Urothelium cell line (cell line): ENCODE measurements at places on chromosomes 12 and 14.

DNA sequence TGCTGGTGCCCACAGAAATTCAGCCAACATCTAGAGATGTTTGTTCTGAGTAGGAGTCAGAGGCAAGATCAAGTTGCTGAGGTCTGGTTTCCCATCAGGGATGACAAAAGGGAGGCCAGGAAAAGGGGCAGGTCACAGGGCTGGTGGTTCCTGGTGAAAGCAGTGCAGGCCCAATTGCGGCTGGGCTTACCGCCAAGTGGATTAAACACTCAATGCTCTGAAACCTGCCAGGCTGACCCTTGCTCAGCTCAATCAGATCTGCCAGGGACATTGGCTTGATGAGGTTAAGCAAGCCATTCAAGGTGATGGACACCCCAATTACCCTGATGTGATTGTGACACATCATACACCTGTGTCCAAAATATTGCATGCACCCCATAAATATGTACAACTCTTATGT lies 5.5 kb upstream of the OAS1 start:
- no peak for DNase-seq

GRCh38 chr12:28709986-28710685 lies 438.9 kb upstream of the FAR2 start:
- no peak for DNase-seq

DNA sequence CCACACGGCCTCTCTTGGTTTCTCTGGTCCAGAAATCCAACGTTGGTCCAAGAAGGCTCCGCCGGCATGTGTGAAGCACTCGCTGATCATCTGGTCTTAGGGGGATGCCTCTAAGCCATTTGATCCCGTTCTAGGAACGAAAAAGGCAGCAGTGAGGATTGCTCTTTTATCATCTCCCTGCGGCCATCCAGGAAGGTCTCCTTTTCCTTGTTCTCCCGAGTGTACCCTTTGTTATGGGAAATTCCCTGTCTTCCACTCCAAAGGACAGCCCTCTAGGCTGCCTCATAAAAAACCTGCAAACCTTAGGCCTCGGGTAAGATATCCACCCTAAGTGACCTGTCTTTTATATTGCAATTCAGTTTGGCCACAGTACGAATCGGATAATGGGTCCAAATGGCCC lies 85.8 kb downstream of the TMTC3 start:
- DNase-seq, result no peak

DNA sequence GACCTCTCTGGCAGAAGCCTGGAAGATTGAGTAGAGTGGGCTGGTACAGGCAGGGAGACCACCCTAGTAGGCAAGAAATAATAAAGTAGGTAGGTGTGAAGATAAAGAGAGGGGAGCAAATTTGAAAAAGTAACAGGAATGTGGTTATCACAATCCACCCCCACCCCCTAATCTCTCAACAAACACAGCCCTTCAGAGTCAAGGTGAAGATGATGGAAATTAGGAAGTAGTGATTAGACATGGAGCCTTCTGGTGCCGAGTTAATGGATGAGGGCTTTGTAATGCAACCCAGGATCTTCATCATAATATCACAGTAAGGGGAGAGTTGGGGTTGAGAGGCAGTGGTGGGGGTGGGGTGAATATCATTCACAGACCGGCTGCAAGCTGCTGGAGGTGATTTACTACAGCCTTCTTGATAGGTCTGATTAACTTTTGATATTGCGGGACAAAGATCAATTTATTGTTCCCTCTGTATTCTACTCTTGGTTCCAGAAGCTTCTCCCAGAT lies 29.2 kb upstream of the CRY1 start:
- no peak for DNase-seq

GRCh38 chr12:108839018-108839889 lies 18.1 kb downstream of the SSH1 start:
- no peak for DNase-seq

DNA sequence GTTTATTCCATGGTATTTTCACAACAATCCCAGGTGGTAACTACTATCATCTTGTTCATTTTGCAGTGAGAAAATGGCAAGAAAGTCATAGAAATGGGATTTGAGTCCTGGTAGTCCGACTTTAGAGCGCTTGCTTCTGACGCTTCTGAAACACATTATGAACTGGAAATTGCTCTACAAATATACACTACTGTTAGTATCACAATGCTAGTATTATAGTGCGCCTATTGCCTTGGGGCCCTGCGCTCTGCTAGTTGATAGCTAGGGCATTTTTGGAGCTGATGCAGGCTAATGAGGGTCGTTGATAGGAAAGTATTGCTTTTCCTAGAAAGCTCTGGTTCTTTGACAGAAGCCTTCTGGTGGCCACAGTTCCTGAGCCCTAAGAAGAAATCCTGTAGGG lies 61.0 kb downstream of the ETV6 start:
- no peak for DNase-seq

DNA sequence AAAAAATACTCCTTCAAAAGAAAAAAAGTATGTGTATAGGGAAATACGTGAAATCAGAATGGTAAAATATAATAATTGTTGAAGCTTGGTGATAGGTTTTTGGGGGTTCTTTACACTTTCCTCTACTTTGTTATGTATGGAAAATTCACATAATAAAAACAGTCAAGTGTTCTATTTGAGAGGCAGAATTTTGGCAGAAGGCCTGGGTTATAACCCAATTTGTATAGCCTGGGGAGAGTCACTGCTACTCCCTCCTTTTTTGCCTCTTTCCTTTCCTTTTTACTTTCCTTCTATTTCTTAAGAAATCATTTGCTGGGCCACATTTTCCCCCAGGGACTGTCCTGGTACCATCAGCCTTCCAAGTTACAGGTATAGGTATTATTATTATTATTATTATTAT lies 105.7 kb downstream of the CRADD start:
- DNase-seq, result no peak

DNA sequence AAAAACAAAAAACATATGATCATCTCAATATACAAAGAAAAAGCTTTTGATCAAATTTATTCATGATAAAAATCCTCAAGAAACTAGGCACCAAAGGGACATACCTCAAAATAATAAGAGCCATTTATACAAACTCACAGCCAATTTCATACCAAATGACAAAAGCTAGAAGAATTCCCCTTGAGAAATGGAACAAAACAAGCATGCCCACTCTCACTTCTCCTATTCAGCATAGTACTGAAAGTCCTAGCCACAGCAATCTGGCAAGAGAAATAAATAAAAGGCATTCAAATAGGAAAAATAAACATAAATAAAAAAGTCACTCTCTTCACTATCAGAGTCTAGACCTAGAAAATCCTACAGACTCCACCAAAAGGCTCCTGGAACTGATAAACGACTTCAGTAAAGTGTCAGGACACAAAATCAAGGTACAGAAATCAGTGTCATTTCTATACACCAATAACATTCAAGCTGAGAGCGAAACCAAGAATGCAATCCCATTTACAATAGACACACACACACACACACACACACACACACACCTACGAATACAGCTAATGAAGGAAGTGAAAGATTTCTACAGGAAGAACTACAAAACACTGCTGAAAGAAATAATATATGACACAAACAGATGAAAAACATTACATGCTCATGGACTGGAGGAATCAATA lies 1486.2 kb upstream of the SEL1L start:
- DNase-seq, result no peak

- DNase-seq, result peak; percentile 21
Measured at GRCh38 chr12:40970320-40970907, 217.7 kb upstream of the PDZRN4 start.

DNA sequence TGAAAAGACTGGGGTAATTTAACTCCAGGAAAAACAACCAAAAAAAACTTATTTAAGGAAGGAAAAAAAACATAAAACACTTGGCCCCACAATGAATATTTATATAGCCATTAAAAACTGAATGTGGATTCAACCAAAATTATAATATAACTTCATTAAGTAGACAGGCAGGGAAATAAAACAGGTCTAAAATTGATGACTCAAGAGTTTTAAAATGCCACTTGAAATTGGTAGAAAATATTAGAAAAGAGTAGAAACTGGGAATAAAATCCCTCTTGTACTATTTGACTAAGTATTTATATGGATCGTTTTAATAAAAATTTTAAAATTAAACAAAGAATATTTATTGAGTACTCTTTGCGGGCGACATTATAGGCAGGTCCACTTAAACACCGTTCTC lies 28.8 kb downstream of the RPS6KA5 start:
- DNase-seq, result no peak

DNA sequence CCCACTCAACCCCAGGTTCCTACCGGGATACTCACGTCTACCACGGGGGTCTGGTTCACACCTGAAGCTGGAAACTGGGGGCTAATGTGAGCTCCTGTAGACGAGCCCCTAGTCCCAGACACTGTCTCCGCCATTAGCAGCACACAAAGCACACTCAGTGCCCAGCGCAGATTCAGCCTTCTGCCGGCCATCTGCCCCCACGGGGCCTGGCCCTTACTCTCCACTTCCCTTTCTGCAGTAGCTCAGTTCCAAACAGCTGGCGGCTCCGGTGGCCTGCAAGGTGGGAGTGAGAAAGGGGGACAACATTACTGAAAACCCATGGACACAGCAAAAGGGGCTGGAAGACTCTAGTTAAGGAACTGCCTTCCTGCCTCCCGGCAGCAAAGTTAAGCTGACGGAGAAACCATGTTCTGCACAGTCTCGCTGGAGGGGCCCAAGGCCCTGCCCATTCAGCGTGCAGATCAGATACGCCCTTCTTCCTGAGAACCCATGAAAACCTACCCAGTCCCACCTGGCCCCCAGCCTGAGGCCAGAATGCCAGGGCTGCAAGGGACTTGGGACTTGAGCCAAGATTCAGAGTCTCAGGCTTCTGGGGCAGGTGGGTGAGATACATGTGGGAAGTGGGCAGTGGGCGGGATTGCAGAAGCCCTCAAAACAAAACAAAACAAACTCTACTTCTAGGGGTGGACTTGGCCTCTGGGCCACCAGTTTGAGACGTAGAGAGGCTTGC lies 2.1 kb downstream of the SLC8B1 start:
- no peak for DNase-seq

GRCh38 chr12:83985084-83985483 lies 927.5 kb downstream of the SLC6A15 start:
- DNase-seq, result no peak

DNA sequence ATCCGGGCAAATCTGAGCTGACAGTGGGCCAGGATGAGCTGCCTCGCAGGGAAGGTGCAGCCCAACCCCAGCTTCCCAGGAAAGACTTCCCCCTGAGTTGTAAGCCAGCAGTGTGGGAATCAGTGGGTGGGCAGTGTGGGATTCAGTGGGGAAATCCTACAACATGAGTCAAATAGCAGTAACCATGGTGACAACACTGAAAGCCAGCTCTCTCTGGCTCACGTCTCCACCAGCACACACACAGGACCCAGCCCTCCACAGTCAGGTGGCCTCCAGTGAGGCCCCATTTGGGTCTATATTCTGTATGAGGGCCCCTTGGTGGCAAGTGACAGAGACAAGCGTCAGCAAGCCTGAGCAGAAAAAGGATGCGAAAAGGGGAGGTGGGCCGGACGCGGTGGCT lies 6.0 kb upstream of the LGALS3 start:
- peak; percentile 70 for DNase-seq
